ENCODE measurements at places on chromosomes 4 and X. TPM values are rescaled to one million over a fixed set of nuclear protein-coding genes. Genes with fewer than 3 reads are reported as not detected.

PF4V1 gene
- not detected for total RNA-seq

AADAT gene
- 0.07 TPM for total RNA-seq

CXorf49 gene
- total RNA-seq, result not detected

CT45A1 gene
- total RNA-seq, result not detected

SMIM31 gene
- not detected for total RNA-seq

ATP2B3 gene
- total RNA-seq, result 0.11 TPM

PRKG2 gene
- total RNA-seq, result not detected

APELA gene
- not detected for total RNA-seq

STK32B gene
- 16.8 TPM for total RNA-seq

BST1 gene
- total RNA-seq, result 23.8 TPM

TLR8 gene
- not detected for total RNA-seq

GRCh38 chr4:336099-336892 is 1.3 kb upstream of the ZNF141 start:
- DNase-seq, result no peak

- no peak for DNase-seq
These were observed 2.1 kb downstream of the KLHL34 start for GRCh38 chrX:21655901-21656586.

DNA sequence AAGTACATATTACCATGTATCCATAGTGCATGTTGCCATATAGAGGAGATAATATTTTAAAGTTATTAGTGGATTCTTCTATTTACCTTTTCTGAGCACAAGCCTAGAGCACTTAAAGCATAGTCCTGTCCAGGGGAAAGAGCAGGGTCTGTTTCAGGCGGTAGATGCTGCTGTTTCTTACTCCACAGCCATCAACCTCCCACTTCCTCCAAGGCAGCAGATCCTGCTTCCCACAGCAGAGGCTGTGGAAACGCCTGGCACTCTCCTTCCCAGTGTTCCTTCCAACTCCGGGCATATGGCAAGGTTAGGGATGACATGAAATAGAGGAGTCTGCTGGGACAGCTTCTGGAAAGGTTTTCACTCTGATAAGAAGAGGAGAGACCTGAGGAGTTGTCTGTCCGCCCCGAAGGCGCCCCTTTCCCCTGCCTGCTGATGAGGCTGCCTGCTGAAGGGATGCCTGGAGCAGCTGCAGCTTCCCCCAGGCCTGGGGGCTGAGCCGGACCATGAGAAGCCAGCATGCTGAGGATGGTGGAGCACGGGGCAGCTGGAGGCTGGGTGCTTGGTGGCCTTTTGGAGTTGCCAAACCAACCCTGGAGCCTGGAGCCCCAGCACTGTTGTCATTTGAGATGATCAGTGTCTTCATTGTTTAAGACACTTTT is 43.9 kb upstream of the SLC25A4 start:
- DNase-seq, result no peak

- no peak for DNase-seq
These were observed 300.7 kb downstream of the USP46 start for GRCh38 chr4:52358366-52358765.

DNA sequence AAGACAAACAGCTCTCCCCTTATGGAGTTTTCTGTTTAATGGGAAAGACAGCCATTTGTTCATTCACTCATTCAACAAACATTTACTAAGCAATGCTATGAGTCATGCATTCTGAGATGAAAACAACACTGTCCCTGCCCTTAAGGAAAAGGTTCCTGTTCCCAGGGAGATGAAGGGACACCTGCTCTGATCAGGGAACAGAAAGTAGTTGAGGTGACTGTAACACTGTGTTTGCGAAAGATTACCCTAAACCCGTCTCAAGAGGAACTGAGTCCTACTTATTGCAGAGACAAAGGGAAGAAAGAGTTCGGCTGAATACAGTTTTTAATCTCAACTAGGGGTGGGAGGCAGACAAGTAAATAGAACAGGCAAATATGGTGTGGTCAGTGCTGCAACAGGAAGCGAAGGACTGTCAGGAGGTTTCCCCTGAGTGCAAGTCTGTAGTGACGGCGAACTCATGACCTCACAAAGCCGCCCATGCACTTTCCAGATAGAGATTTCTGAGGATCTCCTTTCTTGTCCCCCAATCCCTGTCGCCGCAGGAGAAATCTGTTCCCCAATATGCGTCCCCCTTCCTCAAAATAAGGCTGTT is 712 bp downstream of the STX18 start:
- no peak for DNase-seq

- no peak for DNase-seq
These were observed 2.5 kb downstream of the NYX start for GRCh38 chrX:41449615-41450014.

- no peak for DNase-seq
These were observed 147.1 kb downstream of the NHS start for GRCh38 chrX:17521871-17522693.

- peak; percentile 35 for DNase-seq
These were observed 349.0 kb upstream of the GATB start for GRCh38 chr4:152109531-152110509.

- peak; percentile 33 for DNase-seq
These were observed 2.4 kb downstream of the FRAS1 start for GRCh38 chr4:78059524-78059889.

DNA sequence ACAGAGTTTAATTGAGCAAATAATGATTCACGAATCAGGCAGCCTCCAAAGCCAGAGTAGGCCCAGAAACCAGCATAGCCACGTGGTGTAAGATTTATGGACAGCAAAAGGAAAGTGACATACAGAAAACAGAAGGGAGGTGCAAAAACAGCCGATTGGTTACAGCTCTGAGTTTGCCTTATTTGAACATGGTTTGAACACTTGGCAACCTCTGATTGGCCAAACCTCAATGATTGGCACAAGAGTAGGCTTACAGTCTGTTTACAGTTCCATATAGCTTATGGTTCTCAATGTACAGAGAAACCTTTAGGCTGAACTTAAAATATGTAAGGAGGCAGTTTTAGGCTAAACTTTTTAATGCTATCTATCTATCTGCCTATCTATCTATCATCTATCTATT is 394.8 kb downstream of the CFAP47 start:
- no peak for DNase-seq

DNA sequence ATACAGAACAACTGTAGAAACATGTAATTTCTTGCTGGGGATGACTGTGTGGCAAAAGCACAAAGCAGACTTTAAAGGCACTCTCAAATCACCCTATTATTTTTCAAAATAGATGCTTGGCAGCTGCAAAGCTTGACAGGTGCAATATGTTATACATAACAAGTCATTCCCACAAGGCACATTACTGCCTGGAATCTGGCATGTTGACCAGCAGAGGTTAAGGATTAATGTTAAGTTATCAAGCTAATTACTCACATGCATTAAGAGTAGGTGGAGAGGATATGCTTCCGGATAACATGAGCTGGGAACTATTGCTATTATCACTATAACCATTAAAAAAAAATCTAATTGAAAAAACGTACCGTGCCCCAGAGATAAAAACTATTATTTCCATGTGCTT is 17.8 kb downstream of the ANOS1 start:
- DNase-seq, result no peak

- DNase-seq, result no peak
These were observed 435.7 kb upstream of the FMR1 start for GRCh38 chrX:147476008-147476407.

DNA sequence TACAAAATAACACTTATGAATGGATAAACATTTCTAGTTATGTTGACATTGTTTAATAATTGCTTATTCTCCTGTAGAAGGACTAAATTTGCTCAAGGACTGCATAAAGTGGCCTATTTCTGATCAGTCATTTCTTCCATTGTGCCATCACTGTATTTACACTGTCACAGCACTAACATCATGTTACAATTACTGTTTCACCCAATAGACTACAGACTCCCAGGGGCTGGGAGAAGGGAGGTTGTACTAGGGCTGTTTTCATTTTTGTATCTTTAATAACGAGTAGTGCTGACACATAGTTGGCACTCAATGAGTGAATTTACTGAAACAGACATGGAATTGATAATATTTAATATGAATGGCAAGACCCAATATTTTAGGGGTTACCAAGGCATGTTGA is 139.5 kb downstream of the SLC10A7 start:
- no peak for DNase-seq

GRCh38 chr4:3879681-3880614 is 113.8 kb downstream of the ADRA2C start:
- no peak for DNase-seq

GRCh38 chrX:152259150-152259549 is 120.8 kb upstream of the MAGEA10 start:
- no peak for DNase-seq

GRCh38 chr4:89582756-89583505 is 254.0 kb downstream of the SNCA start:
- DNase-seq, result no peak

GRCh38 chr4:41656572-41657520 is 91.7 kb downstream of the PHOX2B start:
- DNase-seq, result no peak

GRCh38 chr4:3393171-3393570 is 48.6 kb upstream of the HGFAC start:
- DNase-seq, result no peak

- DNase-seq, result no peak
These were observed 67.2 kb upstream of the BRWD3 start for GRCh38 chrX:80876877-80877276.

DNA sequence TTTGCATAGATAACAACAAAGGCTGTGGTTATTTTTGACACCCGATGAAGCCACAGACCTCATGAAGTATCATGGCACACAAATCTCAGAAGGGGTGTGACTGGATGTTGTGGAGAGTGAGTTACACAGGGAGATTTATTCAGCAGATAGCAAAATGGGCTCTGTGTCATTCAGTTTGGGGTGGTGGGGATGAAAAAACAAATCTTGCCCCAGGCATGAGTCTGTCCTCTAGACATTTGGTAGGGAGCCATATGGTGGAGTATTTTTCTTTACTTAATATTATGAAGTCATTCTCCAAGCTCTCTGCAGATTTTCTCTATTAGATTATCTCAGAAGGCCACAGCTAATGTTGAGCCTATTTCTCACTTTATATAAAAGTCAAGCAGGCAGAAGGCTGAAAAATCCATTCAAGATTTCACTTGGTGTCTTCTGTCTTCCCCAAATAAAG is 277.1 kb upstream of the TENM3 start:
- no peak for DNase-seq

GRCh38 chr4:27717431-27717755 is 856.8 kb downstream of the STIM2 start:
- no peak for DNase-seq

DNA sequence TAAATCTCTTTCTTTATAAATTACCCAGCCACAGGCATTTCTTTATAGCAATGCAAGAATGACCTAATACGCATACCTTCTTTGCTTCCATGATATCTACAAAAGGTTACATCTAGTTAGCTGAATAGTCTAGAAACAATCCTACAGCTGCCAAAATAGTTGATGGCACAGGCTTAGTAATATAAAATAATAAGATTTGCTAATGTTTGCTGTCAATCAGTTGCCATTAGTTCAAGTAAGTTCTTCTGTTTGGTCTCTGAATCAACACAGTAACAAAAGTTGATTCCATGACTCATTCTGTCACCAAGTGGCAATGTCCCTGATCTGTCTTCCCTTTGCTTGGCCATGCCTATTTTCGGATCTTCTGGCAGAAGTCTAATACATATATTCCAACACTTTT is 470.2 kb downstream of the SPRY1 start:
- DNase-seq, result no peak

DNA sequence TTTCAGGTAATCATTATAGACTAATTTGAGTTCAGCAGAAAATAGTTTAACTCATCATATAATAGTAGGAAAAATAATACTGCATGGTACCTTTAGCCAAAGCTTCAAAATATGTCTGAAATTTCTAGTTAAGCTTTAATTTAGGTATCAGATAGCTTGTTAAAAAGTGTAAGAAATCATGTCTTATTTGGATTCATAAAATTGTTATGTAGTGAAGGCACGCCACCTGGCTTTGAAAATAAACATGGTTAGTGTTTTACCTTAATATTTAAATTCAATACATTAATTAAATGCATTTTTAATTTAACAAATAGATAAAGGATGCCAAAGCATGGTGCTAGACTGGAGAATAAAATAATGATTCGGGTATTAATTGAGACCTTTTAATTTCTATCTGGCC is 211.4 kb downstream of the FSTL5 start:
- DNase-seq, result no peak

DNA sequence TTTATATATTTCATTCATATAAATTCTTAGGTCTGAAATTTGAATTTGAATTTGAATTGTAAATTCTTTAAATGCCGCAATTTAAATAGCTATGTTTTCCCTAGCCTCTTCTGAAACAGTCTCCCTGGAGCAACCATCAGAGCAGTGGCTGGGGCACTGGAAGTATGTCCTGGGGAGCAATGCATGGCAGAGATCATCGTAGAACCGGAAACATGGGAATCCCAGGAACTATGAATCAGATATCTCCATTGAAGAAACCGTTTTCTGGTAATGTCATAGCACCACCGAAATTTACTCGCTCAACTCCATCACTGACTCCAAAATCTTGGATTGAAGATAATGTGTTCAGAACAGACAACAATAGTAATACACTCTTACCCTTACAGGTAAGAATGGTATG is 4.9 kb downstream of the CPEB2 start:
- DNase-seq, result no peak

DNA sequence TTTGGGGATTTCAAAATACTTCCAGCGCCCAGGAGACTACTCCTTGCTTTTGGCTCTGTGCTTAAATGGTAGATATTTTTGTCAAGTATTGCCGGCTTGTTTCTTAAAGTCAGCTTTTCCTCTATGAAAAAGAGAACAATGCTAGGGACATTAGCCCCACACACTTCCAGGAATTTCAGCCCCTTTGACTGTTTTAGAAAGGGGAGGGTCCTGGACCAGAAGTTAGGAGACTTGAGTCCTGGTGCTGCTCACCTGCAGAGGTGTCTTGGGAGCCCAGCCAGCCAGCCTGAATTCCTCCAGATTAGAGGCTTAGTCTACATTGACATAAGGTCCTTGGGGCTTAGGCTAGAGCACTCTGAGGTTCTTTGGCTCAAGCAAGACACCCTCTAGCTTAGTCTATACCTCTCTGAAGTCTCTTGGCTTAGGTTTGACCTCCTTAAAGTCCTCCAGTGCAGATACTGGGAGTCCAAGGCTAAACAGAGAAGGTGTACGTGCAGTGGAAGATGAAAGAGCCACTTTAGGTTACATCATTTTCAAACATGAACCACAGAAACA is 1.6 kb upstream of the SETD7 start:
- DNase-seq, result no peak

DNA sequence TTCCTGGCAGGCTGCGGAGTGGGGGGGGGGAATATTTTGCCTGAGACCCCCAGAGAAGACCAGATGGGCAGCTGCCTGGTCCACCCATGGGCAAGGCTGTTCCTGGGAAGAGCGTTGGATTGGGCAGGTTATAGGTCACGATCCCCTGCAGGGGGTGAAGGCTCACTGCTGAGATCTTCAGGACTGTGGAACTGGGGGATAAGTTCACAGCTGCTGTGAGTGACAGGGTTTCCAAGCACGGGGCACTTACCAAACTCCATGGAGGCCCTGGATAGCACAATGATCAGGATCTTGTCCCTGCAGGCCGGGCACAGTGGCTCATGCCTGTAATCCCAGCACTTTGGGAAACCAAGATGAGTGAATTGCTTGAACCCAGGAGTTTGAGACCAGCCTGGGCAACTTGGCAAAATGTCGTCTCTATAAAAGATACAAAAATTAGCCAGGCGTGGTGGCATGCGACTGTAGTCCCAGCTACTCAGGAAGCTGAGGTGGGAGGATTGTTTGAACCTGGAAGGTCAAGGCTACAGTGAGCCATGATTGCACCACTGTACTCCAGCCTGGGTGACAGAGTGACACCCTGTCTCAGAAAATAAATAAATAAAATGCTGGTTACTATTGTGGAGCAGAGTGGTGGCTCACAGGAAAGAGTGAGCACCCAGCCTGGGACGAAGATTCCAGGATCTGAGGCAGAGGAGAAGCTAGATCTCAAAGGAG is 68.0 kb upstream of the HELT start:
- no peak for DNase-seq

- no peak for DNase-seq
These were observed 83.0 kb downstream of the SYTL5 start for GRCh38 chrX:38089173-38089982.

Measured in pulmonary artery endothelial cell (primary cell).